Motor neuron (in vitro differentiated cells): ENCODE measurements at places on chromosomes 12 and 14.

DNA sequence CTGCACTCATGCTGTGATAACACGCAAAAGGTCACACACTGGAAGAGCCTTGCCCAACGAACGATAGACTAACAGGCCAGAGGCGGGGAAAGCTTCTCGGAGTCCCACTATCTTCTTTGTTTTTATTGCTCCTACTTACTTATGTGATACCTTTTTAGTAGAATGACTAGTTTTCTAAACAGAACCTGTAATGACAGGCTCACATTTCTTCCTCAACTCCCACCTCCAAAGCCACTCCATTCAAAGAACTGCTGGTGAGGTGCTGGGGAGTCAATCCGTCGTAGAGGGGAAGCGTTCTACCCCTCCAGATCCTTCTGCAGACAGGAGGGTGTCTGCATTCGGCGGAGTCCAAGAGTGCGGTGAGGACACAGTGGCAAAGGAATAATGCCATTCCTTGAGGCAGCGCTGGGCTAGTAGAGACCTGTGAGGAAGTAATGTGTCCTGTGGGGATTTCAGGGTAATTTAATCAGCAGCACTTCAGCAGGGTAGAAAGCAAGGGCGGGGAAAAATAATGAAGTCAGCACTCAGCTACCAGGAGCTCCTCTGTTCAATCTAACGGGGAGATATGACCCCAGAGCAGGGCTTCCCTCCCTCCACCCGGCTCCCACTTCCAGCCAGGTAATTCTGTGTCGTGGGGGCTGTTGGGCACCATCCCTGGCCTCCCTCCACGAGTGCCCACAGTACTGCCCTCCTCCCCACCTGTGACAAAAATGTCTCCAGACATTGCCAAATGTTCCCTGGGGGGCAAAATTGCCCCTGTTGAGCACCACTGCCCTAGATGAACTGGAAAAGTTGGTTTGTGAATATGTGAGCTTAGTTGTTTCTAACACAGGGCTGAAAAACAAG, 25.2 kb downstream of the SPRING1 start:
- ATAC-seq: peak; percentile 75

GRCh38 chr14:96792591-96792990, 4.6 kb upstream of the VRK1 start:
- no peak for ATAC-seq

- no peak for ATAC-seq
Measured at GRCh38 chr14:71465316-71465715, 466.9 kb upstream of the RGS6 start.

GRCh38 chr12:2998789-2999264, 39.6 kb downstream of the TEAD4 start:
- peak; percentile 74 for ATAC-seq

- no peak for ATAC-seq
Measured at GRCh38 chr14:100110816-100111215, 45.6 kb downstream of the EVL start.

GRCh38 chr12:47983541-47984115, 20.2 kb downstream of the TMEM106C start:
- ATAC-seq: no peak

DNA sequence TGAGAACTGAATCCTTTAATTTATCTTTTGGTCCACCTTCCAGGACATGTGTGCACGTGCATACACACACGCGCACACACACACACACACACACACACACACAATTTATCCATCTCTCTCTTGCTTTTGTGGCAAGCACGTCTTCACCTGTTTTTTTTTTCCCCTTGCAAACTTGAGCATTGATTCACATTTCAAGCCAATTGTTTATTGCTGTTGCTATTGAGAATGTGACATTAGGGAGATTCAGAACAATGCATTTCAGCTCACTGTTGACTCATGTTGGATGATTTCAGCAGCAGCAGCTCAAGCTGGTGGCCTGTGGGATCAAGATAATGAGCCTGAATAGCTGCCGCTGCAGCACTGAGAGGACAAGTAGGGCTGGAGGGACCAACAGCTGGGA, 128.9 kb downstream of the SNAPC1 start:
- peak; percentile 99 for ATAC-seq

GRCh38 chr14:79197516-79197915, 1013.8 kb downstream of the DIO2 start:
- no peak for ATAC-seq

- peak; percentile 49 for ATAC-seq
Measured at GRCh38 chr14:54715239-54715638, 148.3 kb downstream of the SAMD4A start.

DNA sequence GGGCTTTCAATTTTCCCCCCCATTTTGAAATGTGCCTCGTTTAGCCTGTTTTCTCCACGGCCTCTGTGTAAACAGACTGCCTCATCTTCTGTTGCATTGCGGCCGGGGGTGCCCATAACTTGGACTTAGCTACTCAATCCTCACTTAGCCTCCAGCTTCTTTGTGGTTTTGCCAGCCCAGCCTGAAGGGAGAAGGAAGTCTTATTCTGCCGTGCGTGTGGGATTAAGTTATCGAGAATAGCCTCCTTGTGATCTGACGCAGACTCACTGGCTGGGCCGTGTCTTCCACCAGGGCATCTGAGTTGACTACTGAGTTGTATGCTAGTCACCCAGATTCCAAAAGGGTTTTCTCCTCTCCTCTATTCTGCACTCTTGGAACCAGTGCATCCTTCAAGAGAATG, 8.1 kb downstream of the PRKAB1 start:
- ATAC-seq: no peak

- no peak for ATAC-seq
Measured at GRCh38 chr14:99225436-99226203, 46.4 kb downstream of the BCL11B start.
